ENCODE measurements at places on chromosomes 6 and 20. TPM values are rescaled to one million over a fixed set of nuclear protein-coding genes. Genes with fewer than 3 reads are reported as not detected.

Gene ANGPT4
- polyA plus RNA-seq = 0.50 TPM

Gene GJA10
- not detected for polyA plus RNA-seq

Gene DEK
- 79.0 TPM for polyA plus RNA-seq

Gene SOBP
- 44.6 TPM for polyA plus RNA-seq

Gene SCRT2
- 8.2 TPM for polyA plus RNA-seq

Gene TRIM15
- not detected for polyA plus RNA-seq

Gene BLOC1S5
- polyA plus RNA-seq = 10.1 TPM

Gene ACTL10
- polyA plus RNA-seq = 1.2 TPM

Gene HCRTR2
- 4.9 TPM for polyA plus RNA-seq

Gene CLPSL2
- polyA plus RNA-seq = not detected

Gene GNAS-AS1
- polyA plus RNA-seq = 0.87 TPM

Gene RNF144B
- 3.3 TPM for polyA plus RNA-seq

Gene NOTCH4
- polyA plus RNA-seq = 31.2 TPM

- DNase-seq = no peak
- H3K4me1 ChIP-seq = no peaks in the 10 kb centered on the region
- no peaks in the 10 kb centered on the region for H3K36me3 ChIP-seq
- H3K27me3 ChIP-seq = no peaks in the 10 kb centered on the region
These were observed 1017.4 kb upstream of the MANEA start for GRCh38 chr6:94559829-94560537.

- no peak overlapping the region for H3K27ac ChIP-seq
- H3K27me3 ChIP-seq = no peaks in the 10 kb centered on the region
- H3K4me3 ChIP-seq = no peak overlapping the region
- peaks cover 8% of the 10 kb centered on the region for H3K4me1 ChIP-seq
These were observed 777.0 kb downstream of the C6orf118 start for GRCh38 chr6:164532198-164533044.

- DNase-seq = peak; percentile 4
- H3K36me3 ChIP-seq = no peaks in the 10 kb centered on the region
- H3K4me3 ChIP-seq = no peak overlapping the region
- no peaks in the 10 kb centered on the region for H3K27me3 ChIP-seq
- H3K4me1 ChIP-seq = no peaks in the 10 kb centered on the region
- no peak overlapping the region for H3K27ac ChIP-seq
These were observed 21.5 kb downstream of the CST5 start for GRCh38 chr20:23857962-23858595.

DNA sequence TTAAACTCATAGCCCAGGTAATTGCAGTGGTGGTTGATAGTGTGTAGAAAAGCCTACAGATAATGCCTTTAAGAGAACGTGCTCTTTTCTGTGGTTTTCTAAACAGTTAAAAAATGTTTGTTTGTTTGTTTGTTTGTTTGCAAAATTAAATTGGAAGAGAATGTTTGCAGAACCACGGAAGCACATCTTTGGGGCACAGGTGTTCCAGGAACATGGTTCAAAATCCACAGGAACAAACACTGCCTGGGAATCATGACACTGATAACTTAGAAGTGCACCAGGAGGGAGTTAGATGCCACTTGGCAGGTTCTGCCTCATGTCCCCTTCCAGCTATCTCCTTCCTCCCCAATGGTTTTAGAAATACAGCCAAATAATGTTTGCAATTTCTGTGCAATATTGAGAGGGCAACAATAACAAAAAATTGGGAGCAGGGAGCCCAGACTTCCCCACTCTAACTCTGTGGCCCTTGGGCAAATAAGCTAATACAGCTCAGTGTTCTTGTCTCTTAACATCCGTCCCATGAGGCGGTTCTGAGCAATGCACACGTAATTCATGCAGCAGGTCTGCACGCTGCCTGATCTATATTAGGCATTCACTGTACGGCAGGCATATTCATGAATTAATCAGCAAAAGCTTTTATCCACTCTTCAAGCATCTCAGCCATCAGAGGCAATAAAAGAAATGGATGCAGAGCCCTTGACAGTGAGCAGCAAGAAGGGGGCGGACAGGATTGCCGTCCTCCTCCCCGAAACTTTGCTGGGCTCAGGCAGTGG lies 274.3 kb upstream of the FOXQ1 start:
- H3K4me1 ChIP-seq = no peaks in the 10 kb centered on the region
- H3K36me3 ChIP-seq = no peaks in the 10 kb centered on the region
- H3K27me3 ChIP-seq = no peaks in the 10 kb centered on the region
- no peak for DNase-seq
- H3K27ac ChIP-seq = no peak overlapping the region

DNA sequence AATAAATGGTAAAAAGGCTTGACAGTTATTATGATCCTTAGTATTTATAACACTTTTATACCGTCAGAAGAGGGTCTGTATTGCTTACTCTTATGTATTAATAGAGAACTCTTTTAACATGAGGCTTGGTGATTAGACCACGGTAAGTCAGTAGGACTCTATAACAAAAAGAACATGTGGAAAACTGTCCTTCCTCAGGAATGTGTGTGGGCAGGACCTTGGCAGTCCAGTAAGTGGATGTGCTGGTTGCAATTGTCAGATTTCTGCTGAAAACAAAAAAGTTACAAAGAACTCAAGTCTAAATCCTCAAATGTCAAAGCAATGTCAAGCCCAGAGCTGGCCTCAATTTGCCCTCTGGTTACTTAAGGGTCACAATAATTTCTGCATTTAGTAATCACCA lies 81.1 kb downstream of the PLCG1 start:
- H3K27ac ChIP-seq = no peak overlapping the region
- no peak overlapping the region for H3K4me3 ChIP-seq
- no peaks in the 10 kb centered on the region for H3K27me3 ChIP-seq

- H3K4me3 ChIP-seq = no peak overlapping the region
- H3K27ac ChIP-seq = no peak overlapping the region
- no peaks in the 10 kb centered on the region for H3K4me1 ChIP-seq
- no peak for DNase-seq
- H3K36me3 ChIP-seq = no peaks in the 10 kb centered on the region
- H3K27me3 ChIP-seq = no peaks in the 10 kb centered on the region
These were observed 4.9 kb downstream of the SPINT4 start for GRCh38 chr20:45727044-45727443.

- H3K36me3 ChIP-seq = no peaks in the 10 kb centered on the region
- H3K4me1 ChIP-seq = no peaks in the 10 kb centered on the region
- no peaks in the 10 kb centered on the region for H3K27me3 ChIP-seq
- no peak overlapping the region for H3K27ac ChIP-seq
These were observed 77.5 kb upstream of the NT5E start for GRCh38 chr6:85372188-85372914.

GRCh38 chr6:144931172-144932035 lies 646.3 kb downstream of the UTRN start:
- H3K36me3 ChIP-seq = no peaks in the 10 kb centered on the region
- peak; percentile 56 for DNase-seq
- H3K27me3 ChIP-seq = no peaks in the 10 kb centered on the region
- H3K4me3 ChIP-seq = no peak overlapping the region
- no peaks in the 10 kb centered on the region for H3K4me1 ChIP-seq

DNA sequence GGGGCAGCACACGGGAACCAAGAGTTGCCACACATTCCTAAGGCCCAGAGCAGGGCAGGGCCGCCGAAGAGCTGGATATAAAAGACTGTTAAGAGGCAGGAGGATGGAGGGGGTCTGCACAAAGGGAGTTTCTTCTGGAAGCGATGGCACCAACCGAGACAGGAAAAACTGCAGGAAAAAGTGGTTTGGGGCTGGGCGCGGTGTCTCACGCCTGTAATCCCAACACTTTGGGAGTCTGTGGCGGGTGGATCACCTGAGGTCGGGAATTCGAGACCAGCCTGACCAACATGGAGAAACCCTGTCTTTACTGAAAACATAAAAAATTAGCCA lies 41.8 kb downstream of the SSR1 start:
- peaks cover 5% of the 10 kb centered on the region for H3K4me1 ChIP-seq
- no peak overlapping the region for H3K27ac ChIP-seq
- peaks cover 8% of the 10 kb centered on the region for H3K36me3 ChIP-seq
- H3K4me3 ChIP-seq = no peak overlapping the region
- no peaks in the 10 kb centered on the region for H3K27me3 ChIP-seq
- DNase-seq = no peak

DNA sequence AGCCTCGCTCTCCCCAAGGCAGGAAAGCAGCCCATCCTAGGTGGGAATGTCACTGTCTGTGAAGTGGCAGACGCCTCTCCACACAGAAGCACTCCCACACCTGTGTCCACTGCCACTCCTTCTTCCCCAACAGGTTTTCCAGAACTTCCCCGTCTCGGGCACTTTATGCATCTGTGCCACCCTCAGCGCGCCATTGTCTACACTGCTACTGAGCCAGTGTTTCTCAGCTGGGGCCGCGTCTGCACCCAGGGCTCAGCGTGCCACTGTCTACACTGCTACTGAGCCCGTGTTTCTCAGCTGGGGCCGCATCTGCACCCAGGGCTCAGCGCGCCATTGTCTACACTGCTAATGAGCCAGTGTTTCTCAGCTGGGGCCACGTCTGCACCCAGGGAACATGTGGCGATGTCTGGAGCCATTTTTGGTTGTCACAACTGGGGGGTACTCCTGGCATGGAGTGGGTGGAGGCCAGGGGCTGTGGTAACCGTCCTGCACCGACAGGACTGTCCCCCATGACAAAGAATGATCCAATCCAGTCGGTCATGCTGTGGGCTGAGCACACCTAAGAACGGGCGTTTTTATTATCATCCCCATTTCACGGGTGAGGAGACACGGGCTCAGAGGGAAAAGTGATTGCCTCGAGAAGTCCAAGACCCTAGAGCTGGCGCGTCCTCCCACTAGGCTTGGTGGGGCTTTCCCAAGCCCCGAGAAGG lies 41.7 kb upstream of the ZBP1 start:
- H3K36me3 ChIP-seq = peaks cover 45% of the 10 kb centered on the region
- H3K27ac ChIP-seq = no peak overlapping the region
- DNase-seq = no peak
- no peaks in the 10 kb centered on the region for H3K27me3 ChIP-seq
- no peak overlapping the region for H3K4me3 ChIP-seq

DNA sequence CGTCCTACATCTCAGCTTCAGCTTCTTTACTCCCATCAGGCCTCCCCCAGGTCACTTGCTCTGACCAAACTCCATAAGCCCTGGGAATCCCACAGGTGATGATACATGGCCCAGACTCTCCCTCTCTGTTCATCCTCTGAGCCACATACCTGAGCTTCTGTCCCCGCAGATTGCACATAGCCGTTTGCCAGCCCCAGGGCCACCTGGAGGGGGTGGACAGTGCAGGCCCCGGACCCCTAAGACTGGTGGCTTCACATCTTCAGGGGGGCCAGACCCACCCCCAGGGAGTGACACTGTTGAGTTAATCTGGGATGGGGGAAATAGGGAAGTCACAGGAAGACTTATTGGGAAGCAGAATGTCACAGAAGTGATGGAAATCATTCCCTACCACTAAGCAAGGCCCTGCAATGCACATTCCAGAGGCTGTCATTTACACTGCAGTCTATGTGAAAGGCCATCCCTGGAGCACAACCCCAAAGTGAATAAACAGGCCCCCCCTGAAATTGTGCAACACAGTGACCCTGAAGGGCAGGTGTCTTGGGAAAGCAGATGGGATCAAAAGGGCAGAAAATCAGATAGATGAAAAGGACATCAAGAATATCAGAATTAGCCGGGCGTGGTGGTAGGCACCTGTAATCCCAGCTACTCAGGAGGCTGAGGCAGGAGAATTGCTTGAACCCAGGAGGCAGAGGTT lies 2.2 kb downstream of the RXRB start:
- H3K27ac ChIP-seq = no peak overlapping the region
- peaks cover 50% of the 10 kb centered on the region for H3K4me1 ChIP-seq
- peaks cover 65% of the 10 kb centered on the region for H3K36me3 ChIP-seq
- H3K27me3 ChIP-seq = no peaks in the 10 kb centered on the region

GRCh38 chr20:58011947-58012610 lies 216.4 kb downstream of the ANKRD60 start:
- DNase-seq = no peak
- no peaks in the 10 kb centered on the region for H3K27me3 ChIP-seq
- no peak overlapping the region for H3K27ac ChIP-seq
- no peak overlapping the region for H3K4me3 ChIP-seq

DNA sequence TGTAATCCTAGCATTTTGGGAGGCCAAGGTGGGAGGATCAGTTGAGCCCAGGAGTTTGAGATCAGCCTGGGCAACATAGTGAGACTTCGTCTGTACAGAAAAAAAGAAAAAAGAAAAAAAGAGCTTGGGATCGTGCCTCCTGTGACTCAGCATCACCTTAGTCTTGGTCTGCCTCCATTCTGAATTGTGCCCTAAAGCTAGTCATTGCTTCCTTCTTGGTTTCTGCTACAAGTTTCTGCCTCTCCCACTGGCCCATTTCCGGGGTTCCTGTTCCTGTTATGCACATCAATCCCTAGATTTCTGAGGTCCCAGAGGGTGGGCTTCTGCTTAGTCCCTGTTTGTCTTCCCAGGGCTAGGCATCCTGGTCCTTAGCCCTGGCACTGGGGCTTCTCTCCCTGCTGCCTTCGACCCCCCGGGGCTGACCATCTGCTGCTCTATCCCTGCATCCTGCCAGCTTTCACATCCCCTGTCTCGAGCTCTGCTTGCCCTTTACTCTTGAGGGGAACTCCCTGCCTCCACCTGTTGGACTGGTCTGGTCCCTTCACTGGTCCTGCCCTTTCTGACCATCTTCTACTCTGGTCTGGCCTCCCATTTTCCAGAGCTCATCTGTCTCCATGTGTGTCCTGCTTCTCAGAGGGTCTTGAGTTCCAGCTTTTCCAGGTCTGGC lies 77.5 kb upstream of the ESR1 start:
- no peak for DNase-seq
- H3K36me3 ChIP-seq = no peaks in the 10 kb centered on the region
- no peaks in the 10 kb centered on the region for H3K27me3 ChIP-seq
- H3K4me3 ChIP-seq = no peak overlapping the region
- H3K4me1 ChIP-seq = no peaks in the 10 kb centered on the region

- H3K4me1 ChIP-seq = no peaks in the 10 kb centered on the region
- no peak for DNase-seq
- no peaks in the 10 kb centered on the region for H3K27me3 ChIP-seq
- no peaks in the 10 kb centered on the region for H3K36me3 ChIP-seq
These were observed 249.7 kb upstream of the HS3ST5 start for GRCh38 chr6:114592506-114592905.

GRCh38 chr6:15955484-15955883 lies 173.4 kb upstream of the MYLIP start:
- H3K4me3 ChIP-seq = no peak overlapping the region
- no peak for DNase-seq
- no peaks in the 10 kb centered on the region for H3K4me1 ChIP-seq
- no peak overlapping the region for H3K27ac ChIP-seq
- no peaks in the 10 kb centered on the region for H3K36me3 ChIP-seq
- no peaks in the 10 kb centered on the region for H3K27me3 ChIP-seq

DNA sequence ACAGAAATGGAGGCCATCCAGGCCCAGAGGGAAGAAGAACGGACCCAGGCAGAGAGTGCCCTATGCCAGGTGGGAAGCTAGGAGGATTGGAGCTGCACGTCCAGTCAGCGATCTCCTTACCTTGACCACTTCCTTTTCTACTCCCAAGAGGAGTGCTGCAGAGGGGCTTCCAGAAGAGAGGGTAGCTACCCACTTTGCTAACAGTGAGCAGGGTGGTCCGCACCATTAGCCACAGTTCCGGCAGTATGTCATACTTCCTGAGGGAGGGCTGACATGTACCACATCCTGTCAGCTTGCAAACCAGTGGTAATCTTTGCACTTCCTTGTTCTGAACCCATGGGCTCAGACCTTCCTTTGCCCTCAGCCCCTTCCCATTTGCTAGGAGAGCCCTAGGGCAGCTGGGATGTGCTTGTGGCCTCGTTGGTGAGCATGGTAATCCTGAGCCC lies 35.4 kb downstream of the CEP250 start:
- no peaks in the 10 kb centered on the region for H3K27me3 ChIP-seq
- no peak for DNase-seq
- peaks cover 71% of the 10 kb centered on the region for H3K36me3 ChIP-seq
- H3K4me1 ChIP-seq = no peaks in the 10 kb centered on the region
- H3K4me3 ChIP-seq = no peak overlapping the region
- H3K27ac ChIP-seq = no peak overlapping the region

GRCh38 chr6:156850353-156850752 lies 73.2 kb downstream of the ARID1B start:
- peaks cover 29% of the 10 kb centered on the region for H3K4me1 ChIP-seq
- no peak overlapping the region for H3K27ac ChIP-seq
- no peak overlapping the region for H3K4me3 ChIP-seq
- H3K27me3 ChIP-seq = no peaks in the 10 kb centered on the region
